ENCODE measurements at places on chromosomes 6 and 20. TPM values are rescaled to one million over a fixed set of nuclear protein-coding genes. Genes with fewer than 3 reads are reported as not detected.

The LY6G6C gene
- not detected for total RNA-seq

The IL17A gene
- total RNA-seq = not detected

DNA sequence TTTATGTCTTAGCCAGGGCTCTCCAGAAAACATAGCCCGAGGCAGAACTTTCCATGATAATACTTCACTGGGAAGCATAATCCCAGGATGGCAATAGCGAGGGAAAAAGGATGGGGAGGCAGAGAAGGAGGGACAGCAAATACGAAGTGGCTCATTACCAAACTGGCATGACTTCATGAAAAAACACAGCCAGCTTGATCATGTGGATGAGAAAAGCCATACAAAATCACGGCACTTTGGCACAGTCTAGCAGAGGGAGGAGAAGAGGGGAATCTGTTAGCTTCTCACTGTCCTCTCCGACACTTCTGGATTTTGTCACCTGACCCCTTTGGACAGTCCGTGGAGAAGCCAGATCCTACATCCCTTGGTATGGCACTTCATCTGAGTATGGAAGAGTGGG lies 212.5 kb upstream of the GRIK2 start:
- no peak overlapping the region for H3K27ac ChIP-seq
- no peaks in the 10 kb centered on the region for H3K4me1 ChIP-seq
- no peak for DNase-seq
- H3K36me3 ChIP-seq = no peaks in the 10 kb centered on the region
- no peak overlapping the region for H3K4me3 ChIP-seq

DNA sequence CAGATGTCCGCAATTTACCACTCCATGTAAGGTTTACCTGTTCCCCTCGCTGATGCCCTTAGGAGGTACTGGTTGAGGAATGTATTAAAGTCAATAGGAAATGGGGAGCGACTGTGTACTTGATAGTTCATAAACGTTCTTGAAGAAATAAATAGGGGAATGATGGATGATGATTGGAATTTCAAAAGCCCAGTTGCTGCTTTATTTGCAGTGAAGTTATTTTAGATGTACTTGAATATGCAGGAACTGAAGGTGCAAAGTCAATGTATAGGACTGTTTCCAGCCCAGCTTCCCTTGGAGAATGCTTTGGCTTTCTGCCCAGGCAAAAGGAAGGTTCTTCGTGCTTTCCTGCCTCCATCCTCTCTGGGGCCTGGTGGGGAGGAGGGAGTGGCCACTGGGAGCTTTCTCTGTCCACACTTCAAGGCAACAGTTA lies 19.8 kb downstream of the ADGRF5 start:
- peaks cover 35% of the 10 kb centered on the region for H3K36me3 ChIP-seq
- H3K27ac ChIP-seq = peak overlapping the region; percentile 55
- H3K4me3 ChIP-seq = no peak overlapping the region
- no peak for DNase-seq
- no peaks in the 10 kb centered on the region for H3K27me3 ChIP-seq

The TOMM6 gene
- 138 TPM for total RNA-seq

GRCh38 chr6:24994812-24995211 lies 59.1 kb upstream of the RIPOR2 start:
- no peaks in the 10 kb centered on the region for H3K36me3 ChIP-seq
- H3K4me1 ChIP-seq = no peaks in the 10 kb centered on the region
- DNase-seq = no peak
- H3K27me3 ChIP-seq = no peaks in the 10 kb centered on the region
- no peak overlapping the region for H3K27ac ChIP-seq

DNA sequence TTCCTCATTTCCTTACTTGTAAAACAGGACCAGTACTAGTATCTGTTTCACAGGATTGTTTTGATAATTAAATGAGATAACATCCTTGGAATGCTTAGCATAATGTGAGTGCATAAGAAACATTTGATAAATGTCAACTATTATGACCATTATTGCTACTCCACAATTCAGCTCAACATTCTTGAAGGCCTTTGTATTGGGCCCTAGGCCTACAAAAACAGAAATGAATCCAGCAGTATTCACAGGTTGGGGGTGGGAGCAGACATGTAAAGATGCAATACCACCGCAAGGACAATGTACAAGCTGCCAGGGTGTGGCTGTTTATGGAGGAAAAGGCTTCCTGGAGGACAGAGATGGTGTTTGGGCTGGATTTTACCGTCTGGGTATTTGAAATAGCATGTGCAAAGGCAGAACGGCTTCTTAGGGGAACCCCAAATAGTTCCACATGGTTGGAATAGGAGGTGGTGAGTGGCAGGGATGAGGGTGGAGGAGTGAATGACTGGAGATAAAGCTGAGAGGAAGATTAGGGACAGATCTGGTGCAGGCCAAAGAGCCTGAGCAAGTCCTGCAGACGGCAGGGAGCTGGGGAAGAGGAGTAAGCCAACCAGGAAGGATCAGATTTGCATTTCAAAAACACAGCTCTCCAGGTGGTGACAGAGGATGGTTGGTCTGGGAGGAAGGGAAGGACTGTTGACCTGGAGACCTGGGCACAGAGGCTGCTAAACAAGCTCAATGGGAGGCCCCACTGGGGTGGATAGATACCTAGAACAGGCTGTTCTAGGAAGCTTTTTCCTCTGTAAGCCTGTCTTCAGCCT lies 57.0 kb upstream of the EPB41L1 start:
- peaks cover 41% of the 10 kb centered on the region for H3K4me1 ChIP-seq
- H3K27me3 ChIP-seq = no peaks in the 10 kb centered on the region
- H3K4me3 ChIP-seq = no peak overlapping the region
- H3K27ac ChIP-seq = peak overlapping the region; percentile 69
- DNase-seq = no peak

GRCh38 chr20:16554766-16555543 lies 18.3 kb downstream of the KIF16B start:
- no peak for DNase-seq
- H3K4me1 ChIP-seq = peaks cover 2% of the 10 kb centered on the region
- no peaks in the 10 kb centered on the region for H3K27me3 ChIP-seq
- H3K27ac ChIP-seq = no peak overlapping the region
- H3K36me3 ChIP-seq = no peaks in the 10 kb centered on the region

The GINS1 gene
- total RNA-seq = 0.55 TPM

All from upper lobe of right lung (tissue), 1 donor.